ENCODE measurements at places on chromosomes 3 and 15. TPM values are rescaled to one million over a fixed set of nuclear protein-coding genes. Genes with fewer than 3 reads are reported as not detected.

The MGA gene
- 71.8 TPM for total RNA-seq

- H3K27ac ChIP-seq, result no peak overlapping the region
- no peaks in the 10 kb centered on the region for H3K27me3 ChIP-seq
- H3K4me3 ChIP-seq, result no peak overlapping the region
- no peak for DNase-seq
- H3K36me3 ChIP-seq, result no peaks in the 10 kb centered on the region
These were observed 172.8 kb upstream of the P2RY1 start for GRCh38 chr3:152662157-152662556.

GRCh38 chr3:186374376-186374775 lies 12.3 kb upstream of the DGKG start:
- H3K27ac ChIP-seq, result no peak overlapping the region
- DNase-seq, result no peak
- no peak overlapping the region for H3K4me3 ChIP-seq
- H3K27me3 ChIP-seq, result peaks cover 18% of the 10 kb centered on the region

GRCh38 chr3:148202386-148202785 lies 495.3 kb upstream of the AGTR1 start:
- no peak for DNase-seq
- no peaks in the 10 kb centered on the region for H3K27me3 ChIP-seq
- H3K4me3 ChIP-seq, result no peak overlapping the region
- no peaks in the 10 kb centered on the region for H3K4me1 ChIP-seq

- H3K4me1 ChIP-seq, result no peaks in the 10 kb centered on the region
- H3K36me3 ChIP-seq, result no peaks in the 10 kb centered on the region
- no peak overlapping the region for H3K27ac ChIP-seq
- no peak overlapping the region for H3K4me3 ChIP-seq
These were observed 38.7 kb upstream of the CCDC50 start for GRCh38 chr3:191290311-191291025.

DNA sequence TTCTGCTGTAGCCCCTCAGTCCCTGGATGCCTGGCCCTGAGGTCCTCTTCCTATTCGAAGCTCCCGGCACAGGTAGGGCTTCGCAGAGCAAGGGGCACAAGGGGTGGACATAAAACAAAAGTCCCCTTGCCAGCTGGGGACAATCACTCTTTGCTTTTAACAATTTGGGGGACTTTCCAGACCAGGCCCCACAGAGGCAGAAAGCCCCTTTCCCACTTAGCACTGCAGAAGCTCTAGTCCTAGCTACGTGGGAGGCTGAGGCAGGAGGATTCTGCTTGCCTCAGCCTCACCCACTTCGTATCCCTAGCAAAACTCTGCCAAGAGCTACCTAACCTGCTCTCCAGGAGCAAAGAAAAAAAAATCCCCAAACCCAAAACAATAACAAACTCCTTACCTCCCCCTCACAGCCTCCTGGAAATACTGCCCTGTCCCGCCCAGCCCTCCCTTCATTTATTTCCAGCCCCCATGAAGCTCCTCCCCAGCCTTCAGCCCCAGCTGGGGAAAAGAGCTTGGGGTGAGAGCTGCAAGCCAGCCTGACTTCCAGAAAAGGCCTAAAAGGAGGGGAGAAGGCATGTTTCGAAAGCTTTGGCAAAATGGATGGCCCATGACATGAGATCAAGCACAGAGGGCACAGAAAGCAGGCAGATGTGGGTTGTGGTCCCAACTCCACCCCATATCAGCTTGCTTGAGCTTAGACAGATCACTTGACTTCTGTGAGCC lies at the start of gene CIDEC:
Gene CIDEC, minus strand, starts transcription at position 424 of the 720 bp plus-strand sequence. CDS start 1,767 bp downstream, outside the sequence.
- H3K27me3 ChIP-seq, result no peaks in the 10 kb centered on the region
- peak within 1 kb of the TSS; percentile 49 for H3K27ac ChIP-seq
- no peak within 1 kb of the TSS for H3K4me3 ChIP-seq
- H3K36me3 ChIP-seq, result no peaks in the 10 kb centered on the region
